Midbrain (tissue), 1 donor: ENCODE measurements at places on chromosomes 6 and 20.

DNA sequence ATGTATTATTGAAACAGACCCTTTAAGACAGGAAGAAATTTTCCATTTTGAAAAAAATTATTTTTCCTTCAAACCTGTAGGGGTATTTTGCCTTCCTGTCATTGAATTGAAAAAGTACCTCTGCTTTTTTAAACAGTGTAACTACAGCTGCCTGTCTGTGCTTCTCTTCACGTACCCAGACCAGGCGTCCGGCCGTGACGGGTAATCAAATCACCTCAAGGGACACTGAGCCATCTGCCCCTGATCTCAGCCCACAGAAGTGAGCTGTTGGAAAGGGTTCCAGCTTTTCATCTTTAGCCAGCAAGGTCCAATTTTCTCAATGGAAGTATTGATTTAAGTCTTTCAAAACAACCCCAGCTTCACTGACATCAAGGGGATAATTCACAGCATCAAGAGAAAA lies 58.0 kb downstream of the SLC35D3 start:
- no peak for DNase-seq

DNA sequence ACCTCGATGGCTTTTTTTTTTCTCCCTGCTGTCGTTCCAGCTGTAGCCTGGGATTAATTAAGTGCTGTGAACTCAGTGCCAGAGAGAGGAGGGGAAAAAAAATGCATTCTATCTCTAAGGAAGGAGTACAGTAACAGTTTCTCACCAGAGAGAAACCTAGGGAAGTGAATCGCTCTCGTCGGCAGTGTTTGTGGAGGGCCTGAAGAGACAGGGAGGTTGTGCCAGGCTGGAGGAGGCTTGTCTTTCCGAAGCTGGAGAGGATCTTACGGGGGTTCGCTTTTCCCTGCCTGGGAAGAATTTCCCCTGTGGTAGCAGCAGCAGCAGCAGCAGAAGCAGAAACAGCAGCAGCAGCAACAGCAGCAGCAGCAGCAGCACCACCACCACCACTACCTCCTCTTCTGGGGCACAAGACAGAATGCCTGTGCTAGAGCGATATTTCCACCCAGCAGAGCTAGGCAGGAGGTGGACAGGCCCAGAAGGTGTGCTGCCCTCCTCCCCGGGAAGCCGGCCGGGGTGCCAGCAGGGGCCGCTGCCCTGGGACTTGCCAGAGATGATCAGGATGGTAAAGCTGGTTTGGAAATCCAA lies 186.5 kb downstream of the PDE7B start:
- no peak for DNase-seq

DNA sequence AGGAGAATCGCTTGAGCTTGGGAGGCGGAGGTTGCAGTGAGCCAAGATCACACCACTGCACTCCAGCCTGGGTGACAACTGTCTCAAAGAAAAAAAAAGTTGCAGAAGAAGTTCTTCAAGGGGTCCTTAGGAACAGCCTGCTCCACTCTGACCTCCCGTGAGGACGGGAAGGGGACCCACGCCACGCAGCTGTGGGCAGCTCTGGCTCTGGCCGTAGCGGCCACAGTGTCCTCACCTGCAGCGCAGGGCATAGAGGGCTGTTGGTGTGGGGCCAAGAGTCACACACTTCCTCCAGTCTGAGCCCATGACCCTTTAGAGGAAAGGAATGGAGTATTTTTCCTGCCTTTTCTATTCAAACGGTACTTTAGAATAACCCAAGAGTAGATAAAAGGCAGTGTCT lies 5.4 kb downstream of the NTSR1 start:
- DNase-seq = no peak

DNA sequence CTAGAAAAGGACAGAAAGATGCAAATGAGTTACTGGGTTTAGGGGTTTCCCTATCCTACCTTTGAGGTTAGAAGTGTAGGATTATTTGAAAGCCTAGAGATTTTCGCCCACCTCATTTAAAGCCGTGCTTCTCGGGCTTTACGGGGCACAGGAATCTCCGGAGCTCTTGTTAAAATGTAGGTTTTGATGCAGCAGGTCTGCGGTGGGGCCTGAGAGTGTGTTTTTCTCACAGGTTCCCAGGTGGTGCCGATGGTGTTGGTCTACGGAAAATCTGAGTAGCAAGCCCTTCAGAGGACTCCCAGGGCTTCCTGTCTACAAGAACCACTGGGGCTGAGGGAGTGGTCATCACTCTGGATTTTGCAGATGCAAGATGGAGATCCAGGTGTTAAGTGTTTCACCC lies 47.5 kb downstream of the TRAM2 start:
- no peak for DNase-seq

DNA sequence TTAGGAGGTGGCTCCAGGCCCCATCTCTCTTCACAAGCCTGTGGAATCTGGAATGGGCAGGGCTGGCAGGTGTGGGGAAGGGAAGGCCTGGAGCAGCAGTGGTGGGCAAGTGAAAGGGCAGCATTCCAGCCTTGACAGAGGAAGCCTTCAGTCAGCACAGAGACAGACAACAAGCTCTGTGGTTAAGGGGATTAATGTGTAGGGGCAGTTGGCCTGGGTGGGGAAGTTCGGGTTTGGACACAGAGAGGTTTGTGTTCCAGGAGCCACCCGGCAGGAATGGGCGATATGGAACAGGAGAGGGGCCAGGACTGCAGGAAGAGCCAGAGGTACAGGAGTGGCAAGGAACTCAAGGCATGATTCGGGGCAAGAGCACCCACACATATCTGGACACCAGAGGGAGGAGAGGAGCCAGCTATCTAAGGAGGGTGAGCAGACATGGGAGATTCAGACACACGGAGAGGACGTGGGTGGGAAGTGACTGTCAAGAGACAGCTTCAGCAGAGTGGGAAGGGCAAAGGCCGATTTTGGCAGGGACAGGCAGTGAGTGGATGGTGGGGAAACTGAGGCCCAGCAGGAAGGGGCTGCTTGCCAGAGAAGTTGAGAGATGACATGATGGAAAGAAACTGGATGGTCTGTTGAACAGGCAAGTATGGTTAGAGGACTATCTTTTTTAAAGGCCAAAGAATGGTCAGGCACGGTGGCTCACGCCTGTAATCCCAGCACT lies 2.5 kb upstream of the SLC44A4 start:
- DNase-seq = no peak

- DNase-seq = no peak
These were observed 94.8 kb downstream of the CDYL start for GRCh38 chr6:4870821-4871494.

- DNase-seq = peak; percentile 80
These were observed 154.2 kb upstream of the QKI start for GRCh38 chr6:163260111-163260895.
